ENCODE measurements at places on chromosomes 6 and 20.
A peak's percentile ranks its signal among the peaks of the same experiment; 100 is the strongest.

DNA sequence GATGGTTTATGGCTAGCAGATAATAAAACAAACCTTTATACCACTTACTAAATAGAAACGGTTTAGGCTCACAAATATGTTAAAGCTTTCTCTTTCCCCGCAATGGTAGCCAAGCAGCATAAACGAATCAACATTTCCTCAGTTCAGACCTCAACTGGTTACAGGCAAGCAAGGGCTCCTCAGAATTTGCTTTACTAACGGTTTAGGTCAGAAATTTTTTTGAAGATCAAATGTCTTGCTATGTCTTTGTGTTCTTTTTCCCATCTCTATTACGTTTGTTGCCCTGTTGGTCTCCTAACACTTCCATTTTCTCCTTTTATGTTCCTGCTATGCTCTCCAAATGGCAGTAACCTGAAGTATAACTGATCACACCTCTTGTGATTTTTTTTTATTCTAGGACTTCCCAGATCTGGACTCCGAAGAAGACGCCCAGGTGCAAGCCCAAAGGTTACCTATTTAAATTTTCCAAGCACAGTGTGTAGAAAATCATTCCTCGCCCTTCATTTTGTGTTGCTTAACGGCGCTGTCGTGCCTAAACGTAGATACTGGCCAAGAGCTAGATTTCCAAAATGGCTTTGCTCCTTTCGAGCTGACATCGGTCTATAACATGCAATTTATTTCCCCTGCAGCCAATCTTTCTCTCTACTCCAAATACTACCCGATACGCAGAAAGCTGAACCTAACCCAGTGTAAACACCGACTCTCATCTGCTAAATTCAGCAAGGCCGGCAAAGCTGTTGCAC is 717 bp upstream of the ASF1A start:
- DNase-seq, result peak; percentile 93

DNA sequence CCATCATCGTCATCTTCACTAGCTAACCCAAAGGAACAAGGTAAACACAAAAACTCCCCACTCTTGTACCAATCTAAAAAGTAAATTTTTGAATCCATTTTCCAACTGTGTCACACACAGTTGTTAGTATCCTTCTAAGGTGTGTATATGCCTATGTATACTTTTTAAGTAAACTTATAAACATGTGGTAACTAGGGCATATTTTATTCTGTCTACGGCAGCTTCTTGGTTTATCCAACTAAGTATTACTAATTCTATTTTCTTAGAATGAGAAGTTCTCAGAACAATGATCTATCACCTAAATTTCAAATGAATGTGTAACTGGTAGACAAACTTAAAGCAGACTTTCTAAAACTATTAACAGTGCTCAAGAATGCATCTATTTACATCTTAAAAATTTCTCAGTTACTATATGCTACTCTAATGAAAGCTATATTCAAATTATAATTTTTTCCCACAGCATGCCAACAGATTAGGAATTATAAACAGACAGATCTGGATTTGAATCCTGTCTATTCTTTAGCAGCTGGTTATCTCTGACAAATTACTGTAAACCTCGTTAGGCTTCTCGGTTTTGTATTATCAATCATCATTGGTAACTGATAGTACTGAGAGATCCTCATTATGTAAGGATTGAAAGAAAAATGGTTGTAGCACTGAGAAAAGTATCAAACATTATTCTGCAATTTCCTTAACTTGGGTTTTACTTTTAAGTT is 1.8 kb upstream of the PLN start:
- DNase-seq, result no peak

DNA sequence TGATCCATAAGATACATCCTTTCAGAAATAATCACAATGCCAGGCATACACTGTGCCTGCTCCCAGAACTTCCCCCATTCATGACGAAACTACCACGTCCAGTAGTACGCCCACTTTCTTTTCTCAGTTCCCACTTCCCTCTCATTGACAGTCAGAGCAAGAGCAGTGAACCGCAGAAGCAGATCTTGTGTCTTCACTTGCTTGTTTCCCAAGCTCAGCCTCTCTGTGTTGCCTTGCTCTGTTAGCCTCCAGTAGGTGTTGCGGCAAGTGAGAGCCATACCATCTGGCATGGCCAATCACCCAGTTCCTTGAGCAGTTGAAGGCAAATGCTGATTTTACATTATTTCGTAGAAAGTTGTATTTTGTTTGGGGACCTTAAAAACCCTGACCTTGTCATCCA is 11.7 kb downstream of the UST start:
- no peak for DNase-seq

DNA sequence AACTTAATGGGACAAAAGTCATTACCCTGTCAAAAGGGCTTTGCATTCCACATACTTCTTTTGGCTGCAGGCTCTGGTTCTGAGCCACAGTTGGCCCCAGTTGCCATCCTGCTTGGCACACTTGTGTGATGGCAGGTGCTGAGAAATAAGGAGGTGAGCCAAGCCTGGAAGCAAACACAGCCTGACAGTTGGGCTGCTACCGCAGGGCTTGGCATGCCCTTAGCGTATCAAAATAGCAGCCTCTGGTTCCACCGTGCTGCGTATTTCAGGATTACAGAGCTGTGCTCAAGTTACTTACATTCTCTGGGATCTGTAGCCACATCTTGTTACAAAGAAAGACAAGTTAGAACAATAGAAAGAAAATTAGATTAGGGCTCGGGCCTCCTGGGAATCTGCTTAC is 11.1 kb downstream of the MTHFD1L start:
- no peak for DNase-seq

DNA sequence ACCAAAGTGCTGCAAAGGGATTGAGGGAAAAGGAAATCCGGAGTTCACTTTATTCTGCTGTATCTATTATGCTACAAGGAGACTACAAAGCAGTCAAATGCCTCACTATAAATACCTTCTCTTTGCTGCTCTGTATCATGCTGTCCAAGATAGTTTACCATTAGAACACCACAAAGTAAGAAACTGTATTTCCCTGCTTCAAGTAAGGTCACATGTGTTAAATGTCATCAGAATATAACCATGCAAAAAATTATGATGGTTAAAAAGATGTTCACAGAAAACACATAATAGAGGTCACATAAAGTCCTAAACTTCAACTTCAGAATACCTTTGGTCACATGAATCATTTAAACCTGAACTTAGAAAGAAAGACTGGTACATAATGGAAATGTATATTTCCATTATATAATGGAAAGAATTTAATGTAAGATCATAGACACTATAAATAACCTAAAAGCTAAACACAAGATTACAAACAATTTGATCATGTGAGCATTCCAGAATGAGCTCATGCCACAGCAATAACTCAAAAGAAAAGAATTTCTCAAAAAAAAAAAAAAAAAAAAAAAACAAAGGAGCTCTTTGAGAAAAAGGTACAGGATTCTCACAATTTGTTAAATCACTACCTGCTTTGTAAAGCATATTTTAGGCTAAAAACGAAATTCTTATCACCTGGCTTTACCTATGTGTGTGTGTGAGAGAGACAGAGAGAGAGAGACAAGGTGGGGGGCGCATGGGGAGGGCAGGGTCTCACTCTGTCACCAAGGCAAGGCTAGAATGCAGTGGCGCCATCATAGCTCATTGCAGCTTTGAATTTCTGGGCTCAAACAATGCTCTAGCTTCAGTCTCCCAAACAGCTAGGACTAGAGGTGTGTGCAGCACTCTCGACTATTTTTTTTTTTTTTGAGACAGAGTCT is 58.7 kb downstream of the KIF13A start:
- no peak for DNase-seq
